ENCODE measurements at places on chromosomes 1 and 21.
A peak's percentile ranks its signal among the peaks of the same experiment; 100 is the strongest.

DNA sequence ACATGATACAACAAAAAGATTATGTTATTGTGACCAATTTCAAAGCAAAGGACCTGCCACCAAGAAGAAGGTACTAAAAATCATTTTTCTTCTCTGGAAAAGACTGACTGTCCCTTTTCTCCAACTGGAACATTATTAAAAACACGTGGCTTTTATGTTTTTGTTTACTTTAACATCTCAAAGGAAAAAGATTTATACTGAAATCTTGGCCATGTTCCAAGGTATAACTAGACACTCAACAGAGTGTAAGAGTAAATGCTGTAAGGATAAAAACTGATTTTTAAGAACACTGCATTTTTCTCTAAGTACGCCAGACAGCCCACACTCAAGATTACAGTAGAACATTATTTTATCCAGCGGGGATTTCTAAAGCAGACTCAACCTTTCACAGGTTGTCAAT, 62.1 kb downstream of the BRWD1 start:
- DNase-seq, result no peak

- no peak for DNase-seq
Measured at GRCh38 chr1:29590583-29591565, 354.6 kb downstream of the PTPRU start.

DNA sequence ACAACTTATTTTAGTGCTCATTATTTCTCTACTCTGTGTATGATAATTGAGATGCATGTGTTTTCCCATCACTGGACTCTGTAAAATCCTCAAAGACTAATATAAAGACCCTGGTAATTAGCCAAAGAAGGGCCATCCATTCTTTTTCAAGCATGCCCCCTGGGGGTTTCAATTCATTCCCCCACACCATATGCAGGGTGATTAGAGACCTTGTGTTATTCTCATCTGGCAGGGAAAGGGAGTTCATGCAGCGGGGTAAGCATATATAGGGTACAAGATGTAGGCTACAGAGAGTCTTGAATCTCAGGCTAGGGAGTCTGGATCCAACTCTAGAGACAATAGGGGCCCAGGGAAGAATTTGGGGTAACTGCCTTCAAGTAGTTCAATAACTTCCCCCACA, 166.5 kb downstream of the TNR start:
- no peak for DNase-seq

DNA sequence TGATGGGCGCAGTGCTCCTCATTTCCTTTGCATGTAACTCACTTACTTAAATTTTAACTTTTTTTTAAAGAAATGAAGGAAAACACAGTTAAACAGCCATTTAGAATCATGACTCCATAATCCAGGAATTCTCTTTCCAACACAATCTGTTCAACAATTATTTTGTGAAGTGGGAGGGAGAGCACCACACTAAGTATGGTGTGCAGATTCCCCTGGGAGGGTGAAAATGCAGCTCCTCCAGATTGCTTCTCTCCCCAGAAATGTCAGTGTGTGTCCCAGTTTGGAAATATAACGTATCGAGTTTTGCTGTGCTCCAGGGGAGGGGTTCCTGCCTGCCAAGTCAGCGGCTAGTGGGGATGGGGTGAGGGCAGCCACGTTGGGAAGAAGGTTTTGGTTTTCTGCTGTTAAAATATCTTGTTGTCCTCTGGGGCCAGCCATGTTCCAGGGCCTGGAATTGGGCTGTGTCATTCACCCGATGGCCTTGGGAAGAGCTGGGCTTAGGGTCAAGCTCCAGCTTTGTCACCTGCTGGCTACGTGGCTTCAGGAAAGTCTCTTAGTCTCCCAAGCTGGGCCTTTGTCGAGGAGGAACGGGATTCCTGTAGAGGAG, 17.3 kb upstream of the DISP3 start:
- no peak for DNase-seq

GRCh38 chr1:245310571-245311531, 156.1 kb downstream of the KIF26B start:
- DNase-seq, result no peak

DNA sequence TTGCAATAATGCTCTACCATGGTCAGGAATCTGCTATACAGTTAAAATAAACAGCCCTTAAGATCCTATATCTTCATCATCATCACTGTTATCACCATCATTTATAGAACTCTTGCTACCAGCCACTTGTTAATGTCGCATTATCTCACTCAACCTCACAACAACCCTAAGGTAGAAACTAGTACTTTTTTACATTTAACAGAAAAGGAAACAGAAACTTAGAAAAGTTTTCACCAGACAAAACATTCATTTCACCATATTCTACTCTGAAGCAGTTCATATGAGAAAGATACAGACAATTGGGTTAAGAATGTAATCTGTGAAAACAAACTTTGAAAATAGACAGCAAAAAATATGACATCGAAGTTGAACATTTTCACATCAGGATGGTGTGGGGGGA, 262.6 kb downstream of the ATG4C start:
- no peak for DNase-seq

GRCh38 chr1:227793948-227794816, 21.3 kb upstream of the PRSS38 start:
- peak; percentile 54 for DNase-seq
